Stimulated activated memory B cell treated with anti-CD40 and anti-IgM and Interleukin-4, amounts not matched to agents 10 μg/mL and 1 μg/mL and 100 μg/mL, for 72 hours (primary cell): ENCODE measurements at places on chromosomes 7 and 10.

GRCh38 chr7:151511946-151512345 lies 7.7 kb downstream of the RHEB start:
- no peak for ATAC-seq

GRCh38 chr7:158017111-158018097 lies 570.2 kb downstream of the PTPRN2 start:
- ATAC-seq = no peak

- no peak for ATAC-seq
These were observed 18.9 kb upstream of the ZNF212 start for GRCh38 chr7:149220534-149220933.

DNA sequence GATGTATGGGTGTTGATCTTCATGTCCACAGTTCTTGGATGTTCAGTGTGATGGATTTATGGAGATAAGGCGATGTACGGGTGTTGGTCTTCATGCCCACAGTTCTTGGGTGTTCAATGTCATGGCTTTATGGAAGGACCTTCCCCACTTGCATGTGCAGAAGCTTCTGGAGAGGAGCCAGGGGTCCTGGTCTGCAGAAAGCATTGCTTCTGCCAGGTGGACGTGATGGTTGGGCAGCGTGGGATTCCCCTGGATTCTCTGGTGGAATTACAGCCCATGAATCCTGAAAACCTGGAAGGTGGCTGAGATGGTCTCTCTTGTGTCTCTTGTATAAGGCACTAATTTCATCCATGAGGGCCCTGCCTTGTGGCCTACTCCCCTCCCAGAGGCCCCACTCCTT lies 183.7 kb upstream of the TCERG1L start:
- ATAC-seq = no peak
